ENCODE measurements at places on chromosomes 16 and 17.

GRCh38 chr17:21464611-21465021 lies 88.5 kb downstream of the KCNJ12 start:
- DNase-seq = no peak

DNA sequence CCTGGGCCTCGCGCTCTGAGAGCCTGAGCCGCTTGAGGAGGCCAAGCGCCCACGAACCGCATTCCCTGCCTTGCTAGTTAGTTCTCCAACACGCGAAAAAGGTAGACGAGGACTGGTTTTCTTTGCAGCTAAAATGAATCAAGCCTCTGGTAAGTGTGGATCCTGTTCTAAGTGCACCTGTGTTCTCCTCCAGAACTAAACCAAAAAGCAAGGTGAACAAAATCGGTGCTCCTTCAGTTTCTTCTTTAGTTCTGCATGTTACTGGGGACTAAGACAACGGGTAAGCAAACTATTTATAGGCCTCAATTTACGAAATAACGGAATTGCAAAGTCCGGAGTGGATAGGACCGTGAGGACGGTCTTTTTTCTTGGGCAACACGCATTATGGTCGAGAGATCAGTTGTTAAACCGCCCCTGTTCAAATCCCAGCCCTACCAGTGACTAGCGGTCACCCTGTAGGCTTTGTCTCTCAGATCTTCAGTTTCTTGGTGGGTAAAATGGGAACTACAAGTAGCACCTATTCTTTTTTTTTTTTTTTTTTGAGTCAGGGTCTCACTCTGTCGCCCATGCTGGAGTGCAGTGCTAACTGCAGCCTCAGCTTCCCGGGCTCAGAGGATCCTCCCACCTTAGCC lies 993 bp upstream of the ANKRD11 start:
- DNase-seq = no peak

- no peak for DNase-seq
These were observed 544.6 kb downstream of the CDH13 start for GRCh38 chr16:83171396-83171795.

GRCh38 chr17:41251261-41251660 lies 1.8 kb downstream of the KRTAP9-4 start:
- DNase-seq = no peak

DNA sequence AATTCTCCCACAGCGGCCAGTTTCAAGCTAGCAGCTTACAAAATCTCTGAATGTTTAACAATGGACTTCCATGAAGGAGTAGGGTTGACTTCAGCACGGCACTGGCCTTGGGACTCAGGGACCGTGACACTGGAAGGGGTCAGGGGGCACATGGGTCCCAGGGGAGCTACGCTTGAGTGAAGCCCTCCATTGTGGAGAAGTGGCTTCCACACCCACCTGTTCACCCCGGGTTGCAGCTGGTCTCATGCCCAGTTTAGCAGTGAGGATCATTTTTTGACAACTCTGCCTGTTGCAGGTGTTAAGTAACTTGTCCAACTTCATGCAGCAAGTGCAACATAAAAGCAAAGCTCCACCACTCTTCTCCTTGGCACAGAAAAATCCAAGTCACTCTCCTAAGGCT lies 510.2 kb downstream of the CDH13 start:
- no peak for DNase-seq

- peak; percentile 7 for DNase-seq
These were observed 8.1 kb downstream of the CYGB start for GRCh38 chr17:76529224-76530094.

DNA sequence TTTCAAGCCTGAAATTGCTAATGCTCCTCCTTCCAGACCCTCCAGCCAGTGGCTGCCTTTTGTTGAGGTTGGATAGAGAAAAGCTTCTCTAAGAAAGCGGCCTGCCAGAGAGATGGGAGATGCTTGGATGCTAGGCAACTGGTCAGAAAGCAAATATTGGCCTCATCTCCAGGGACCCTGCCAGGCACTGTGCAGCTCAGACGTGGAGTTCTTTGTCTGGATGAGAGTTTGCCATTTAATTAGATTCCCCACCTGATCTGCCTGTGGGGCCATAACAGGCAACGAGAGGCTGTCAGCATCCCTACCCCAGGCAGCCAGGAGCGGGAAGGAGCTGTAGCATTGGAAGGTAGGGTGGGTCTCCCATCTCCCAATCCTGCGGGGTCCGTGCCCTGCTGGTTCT lies 52.7 kb downstream of the ASIC2 start:
- DNase-seq = no peak

DNA sequence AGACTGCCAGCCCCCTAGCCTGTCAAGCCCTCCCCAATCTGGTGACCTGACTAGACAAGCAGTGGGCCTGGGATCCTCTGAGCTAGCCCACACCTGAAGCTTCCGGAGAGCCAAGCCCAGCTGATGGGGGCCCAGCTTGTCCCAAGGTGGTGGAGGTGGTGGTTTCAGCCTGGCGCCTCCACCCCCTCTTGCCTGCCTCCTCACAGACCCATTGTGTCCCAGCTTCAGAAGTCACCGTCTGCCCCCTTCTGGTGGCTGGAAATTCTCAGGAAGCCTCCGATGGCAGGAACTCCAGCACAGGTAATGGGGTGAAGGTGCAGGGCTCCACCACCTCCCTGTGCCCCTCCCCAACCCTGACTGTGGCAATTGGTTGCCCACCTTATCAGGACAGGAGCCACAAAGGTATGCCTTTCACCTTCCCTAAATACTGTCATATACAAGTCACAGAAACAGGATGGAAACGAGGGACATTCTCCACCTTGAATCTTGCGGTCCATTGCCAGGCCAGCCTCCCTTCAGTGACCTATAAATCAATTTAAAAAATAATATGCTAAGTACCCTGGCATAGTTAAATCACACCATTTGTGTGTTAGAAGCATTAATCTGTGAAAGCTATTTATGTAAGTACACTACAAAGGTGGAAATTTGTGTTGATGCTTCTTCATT lies 66.0 kb upstream of the ZNF423 start:
- DNase-seq = no peak

- DNase-seq = no peak
These were observed 149.3 kb downstream of the MSI2 start for GRCh38 chr17:57405491-57406072.
